ENCODE measurements at places on chromosomes 5 and 9. TPM values are rescaled to one million over a fixed set of nuclear protein-coding genes. Genes with fewer than 3 reads are reported as not detected.

DNA sequence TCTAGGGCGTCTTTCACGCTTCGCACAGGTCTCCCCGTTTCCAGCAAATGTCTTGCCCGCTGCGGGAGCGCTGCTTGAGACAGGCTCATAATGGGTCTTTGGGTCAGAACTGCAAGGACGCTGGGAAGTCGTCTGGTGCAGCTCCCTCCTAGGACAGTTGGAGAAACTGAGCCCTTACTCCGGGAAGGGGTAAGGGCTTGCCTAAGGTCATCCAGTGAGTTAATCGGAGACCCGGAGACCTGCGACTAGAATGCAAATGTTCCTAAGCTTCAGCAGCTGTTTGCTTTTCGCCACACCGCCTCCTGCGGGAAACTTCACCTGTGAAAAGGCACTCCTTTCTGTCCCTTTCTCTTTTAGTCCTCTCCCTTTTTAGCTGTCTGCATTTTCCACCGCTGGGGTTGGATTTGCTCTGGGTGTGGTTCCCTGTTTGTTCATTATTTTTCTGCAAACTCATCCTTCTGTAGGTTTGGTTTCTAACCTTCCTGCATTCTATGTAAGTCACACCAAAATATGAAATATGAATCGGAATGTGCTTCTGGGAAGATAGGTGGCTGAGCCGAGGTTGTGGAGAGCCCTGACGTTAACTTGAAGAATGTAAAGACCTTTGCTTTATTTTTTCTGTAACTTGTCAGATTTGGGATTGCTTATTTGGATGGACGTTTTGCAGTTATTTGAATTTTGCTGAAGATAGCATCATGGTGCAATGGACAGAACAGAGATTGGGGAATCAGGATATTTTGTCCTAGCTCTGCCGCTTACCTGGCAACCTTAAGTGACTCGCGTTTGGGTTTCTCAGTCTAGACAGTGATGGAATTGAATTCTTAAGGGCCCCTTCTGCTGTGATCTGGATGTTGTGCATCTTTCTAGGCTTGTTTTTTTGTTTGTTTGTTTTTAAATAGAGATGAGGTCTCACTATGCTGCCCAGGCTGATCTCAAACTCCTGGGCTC is 909 bp downstream of the SLC36A1 start:
- peak; percentile 86 for DNase-seq

DNA sequence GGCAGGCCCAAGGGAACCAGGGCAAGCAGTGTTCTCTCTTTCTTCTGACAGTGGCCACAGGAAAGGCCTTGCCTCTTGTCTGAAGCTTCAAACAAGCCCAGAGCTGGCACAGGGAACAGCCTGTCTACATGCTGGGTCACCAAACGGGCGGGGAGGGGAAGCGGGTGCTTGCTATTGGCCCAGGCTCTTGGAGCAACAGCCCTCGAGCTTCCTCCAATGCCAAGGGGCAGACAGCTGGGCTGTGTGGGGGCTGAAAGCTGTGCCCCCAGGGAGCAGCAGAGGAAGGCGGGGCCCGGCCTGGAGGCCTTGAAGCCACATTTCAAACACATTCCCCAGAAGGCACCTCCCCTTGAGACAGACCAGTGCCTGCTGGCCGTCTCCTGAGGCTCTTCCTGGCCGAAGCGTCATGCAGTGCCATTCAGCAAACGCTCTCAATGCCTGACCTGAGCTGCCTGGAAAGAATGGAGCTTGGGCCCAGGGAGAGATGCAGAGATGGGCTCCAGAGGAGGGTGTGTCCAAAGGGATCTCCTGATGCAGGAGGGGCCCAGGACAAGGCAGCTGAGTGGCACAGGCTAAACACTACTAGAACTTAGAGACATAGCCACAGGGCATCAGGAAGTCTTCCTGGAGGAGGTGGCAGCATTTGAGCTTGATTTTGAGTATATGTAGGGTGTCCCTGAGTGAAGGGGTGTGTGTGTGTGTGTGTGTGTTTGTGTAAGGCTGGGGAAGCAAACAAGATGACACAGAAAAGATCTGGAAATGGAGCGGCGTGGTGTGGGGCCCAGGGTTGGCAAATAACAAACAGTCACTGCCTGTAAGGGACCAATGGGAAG is 2.5 kb downstream of the FIBCD1 start:
- DNase-seq: no peak

DNA sequence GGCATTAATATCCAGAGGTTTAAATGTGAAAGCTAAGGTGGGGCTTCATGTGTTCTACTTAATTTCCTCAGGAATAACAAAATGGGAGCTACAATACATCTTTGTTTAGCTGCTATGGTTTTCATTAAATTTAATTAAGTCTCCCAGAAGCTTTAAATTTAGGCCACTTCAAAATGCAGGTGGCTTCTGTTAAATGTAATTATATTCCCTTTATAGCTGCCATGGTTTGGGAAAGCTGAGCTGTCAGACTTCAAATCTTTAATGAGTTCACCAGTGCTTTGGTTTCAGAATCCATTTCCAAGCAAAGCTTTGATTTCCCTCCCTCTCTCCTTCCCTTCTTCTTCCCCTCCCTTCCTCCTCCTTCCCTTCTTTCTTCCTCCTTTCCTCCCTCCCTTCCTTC is 58.4 kb upstream of the FAM170A start:
- no peak for DNase-seq

DNA sequence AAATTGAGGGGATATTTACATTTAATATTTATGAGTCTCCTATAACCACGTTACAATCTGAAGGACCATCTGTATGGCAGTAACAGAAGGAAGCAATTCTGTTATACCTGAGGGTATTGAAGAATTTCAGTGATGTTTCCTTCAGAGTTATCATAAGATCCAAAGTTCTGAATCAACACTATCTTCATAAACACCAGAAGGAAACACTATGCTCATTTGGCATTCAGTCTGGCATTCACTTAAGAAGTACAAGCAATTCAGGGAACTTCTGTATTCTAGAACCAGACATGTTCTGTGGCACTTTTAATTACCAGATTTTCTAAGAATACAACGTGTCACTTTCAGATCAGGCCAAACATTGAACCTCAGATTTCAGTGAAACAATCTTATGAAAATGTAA is 9.6 kb downstream of the DAB2 start:
- no peak for DNase-seq

- DNase-seq: no peak
These were observed 247.1 kb downstream of the EBF1 start for GRCh38 chr5:158852622-158853021.

GRCh38 chr9:70746760-70747159 is 332.3 kb upstream of the KLF9 start:
- DNase-seq: no peak

DNA sequence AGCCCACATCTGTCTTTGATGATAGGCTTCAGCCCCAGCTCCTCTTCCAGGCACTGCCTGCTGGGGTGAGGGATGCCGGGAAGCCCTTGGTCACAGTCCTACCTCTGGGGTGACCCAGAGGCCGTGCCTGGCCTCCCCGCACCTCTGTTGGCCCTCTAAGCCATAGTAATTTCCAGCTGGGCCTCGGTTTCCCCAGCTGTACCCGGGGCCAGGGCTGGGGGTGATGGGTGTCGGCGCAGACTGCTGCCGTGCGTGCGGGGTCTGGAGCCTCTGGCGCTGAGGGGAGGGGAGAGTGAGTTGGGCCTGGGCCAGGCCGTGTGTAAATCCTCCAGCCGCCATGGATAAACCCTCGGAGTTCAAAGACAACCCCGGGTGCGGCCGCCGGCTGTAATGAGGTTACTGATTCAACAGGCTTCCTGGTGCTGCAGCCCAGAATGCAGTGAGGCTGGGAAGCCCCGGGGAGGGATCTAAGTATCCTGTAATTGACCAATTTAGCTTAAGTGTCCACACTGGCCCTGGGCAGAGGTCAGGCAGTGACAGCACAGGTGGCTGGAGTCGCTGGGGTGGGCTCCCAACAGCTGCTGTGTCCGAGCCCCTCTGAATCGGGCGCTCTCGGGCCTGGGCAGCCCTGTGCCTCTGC is 7.1 kb downstream of the RXRA start:
- no peak for DNase-seq

GRCh38 chr5:109275919-109276318 is 133.9 kb downstream of the PJA2 start:
- no peak for DNase-seq

GRCh38 chr5:51846015-51846414 is 462.8 kb downstream of the ISL1 start:
- DNase-seq: no peak

- DNase-seq: no peak
These were observed 80.1 kb upstream of the ALDH1B1 start for GRCh38 chr9:38312406-38312805.

DNA sequence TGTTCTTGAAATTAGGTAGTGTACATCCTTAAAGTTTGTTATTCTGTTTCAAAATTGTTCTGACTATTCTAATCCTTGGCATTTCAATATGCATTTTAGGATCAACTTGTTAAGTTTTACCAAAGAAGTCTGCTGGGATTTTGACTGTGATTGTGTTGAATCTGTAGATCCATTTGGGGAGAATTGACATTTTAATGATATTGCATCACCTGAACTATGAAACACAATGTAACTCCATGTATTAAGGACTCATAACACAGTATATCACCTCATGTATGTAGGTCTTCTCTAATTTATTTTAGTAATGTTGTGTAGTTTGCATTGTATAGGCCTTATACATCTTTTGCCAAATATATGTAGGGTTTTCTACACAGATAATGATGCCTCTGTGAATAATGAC is 77.8 kb downstream of the RALGPS1 start:
- DNase-seq: no peak

DNA sequence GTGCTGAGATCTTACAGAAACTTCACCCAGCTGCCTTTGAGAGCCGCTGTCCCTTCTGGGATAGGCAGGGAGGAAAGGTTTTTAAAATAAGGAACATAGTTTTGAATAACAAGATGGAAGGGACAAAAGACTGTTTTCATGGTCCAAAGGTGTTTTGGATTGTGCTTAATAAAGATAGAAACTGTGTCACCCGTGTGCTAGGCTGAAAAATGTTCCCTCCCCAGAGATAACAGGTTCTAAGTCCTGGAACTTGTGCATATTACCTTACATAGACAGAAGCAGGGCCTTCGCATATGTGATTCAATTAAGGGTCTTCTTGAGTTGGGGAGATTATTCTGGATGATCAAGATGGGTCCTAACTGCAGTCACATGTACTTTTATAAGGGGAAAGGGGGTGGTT is 1.9 kb upstream of the CEMIP2 start:
- no peak for DNase-seq

DNA sequence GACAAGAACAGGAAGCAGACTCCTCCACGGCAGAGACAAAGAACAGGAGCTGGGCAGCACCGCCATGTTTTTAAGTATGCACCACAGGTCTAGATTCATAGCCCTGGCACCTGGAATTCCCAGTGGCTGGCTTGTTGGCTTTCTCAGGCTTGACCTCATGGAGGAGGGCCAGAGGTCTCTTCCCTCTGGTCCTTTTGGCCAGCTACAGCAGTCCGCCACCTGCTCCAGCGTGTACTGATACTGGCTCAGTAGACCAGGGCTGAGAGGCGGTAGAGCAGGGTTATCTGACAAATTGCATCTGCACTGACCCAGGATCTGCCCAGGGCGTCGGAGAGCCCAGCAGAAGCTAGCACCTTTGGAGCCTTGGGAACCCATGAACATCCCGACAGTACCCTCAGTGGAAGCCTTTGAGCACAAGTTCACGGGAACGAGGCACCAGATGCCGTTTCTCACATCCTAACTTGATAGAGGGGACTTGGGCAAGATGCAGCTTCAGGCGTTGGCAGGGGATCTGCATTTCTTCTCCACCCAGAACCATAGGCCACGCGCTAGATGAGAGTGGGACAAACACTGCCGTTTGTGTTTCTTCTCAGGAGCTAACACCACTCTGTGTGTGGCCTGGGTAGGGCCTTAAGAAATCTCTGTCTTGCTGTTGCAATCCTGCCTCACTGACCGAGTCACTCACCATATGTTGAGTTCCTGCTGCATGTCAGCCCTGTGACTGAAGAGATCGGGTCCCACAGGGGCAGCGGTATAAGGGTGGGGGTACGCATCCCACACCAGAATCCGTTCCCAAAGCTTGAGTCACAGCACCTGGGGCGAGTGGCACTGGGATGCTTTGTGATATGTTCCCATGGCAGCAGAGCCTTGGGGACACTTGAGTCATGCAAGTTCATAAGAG is 90.3 kb upstream of the OTULINL start:
- DNase-seq: peak; percentile 76

DNA sequence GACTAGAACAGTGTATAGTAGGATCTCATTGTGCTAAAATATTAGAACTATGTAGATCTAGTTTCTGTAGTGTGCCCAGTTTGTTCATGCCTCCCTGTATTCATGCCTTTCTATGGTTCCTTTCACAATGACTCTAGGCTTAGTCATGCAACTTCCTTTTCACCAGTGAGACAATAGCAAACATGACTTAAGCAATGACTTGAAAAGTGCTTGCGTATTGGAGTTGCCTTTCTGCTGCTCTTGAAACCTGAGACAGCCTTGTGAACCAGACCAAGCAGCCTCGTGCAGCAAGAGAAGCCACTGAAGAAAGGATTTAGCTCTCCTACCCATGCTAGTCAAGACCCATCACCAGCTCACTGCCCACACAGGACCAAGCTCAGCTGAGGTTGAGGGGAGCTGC is 294.5 kb upstream of the TAS2R1 start:
- DNase-seq: no peak

- DNase-seq: no peak
These were observed 50.6 kb downstream of the C5orf15 start for GRCh38 chr5:133917785-133918184.

DNA sequence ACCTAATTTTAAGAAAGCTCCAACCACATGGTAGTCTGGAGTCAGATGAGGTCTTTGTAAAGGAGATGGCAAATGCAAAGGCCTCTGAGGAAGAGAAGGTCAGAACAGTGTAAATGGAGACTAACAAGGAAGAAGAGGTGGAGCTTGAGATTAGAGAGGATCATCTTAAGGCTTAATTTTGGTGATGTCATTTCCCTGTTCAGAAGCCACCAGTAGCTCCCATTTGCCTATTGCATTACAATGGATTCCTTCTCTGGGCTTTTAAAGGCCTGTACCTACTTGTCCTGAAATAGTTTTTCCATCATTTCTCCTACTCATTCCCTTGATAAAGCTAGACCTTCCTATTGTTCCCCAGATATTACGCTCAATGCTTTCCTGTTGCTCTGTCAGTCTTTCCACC is 16.1 kb downstream of the PCSK5 start:
- DNase-seq: no peak

DNA sequence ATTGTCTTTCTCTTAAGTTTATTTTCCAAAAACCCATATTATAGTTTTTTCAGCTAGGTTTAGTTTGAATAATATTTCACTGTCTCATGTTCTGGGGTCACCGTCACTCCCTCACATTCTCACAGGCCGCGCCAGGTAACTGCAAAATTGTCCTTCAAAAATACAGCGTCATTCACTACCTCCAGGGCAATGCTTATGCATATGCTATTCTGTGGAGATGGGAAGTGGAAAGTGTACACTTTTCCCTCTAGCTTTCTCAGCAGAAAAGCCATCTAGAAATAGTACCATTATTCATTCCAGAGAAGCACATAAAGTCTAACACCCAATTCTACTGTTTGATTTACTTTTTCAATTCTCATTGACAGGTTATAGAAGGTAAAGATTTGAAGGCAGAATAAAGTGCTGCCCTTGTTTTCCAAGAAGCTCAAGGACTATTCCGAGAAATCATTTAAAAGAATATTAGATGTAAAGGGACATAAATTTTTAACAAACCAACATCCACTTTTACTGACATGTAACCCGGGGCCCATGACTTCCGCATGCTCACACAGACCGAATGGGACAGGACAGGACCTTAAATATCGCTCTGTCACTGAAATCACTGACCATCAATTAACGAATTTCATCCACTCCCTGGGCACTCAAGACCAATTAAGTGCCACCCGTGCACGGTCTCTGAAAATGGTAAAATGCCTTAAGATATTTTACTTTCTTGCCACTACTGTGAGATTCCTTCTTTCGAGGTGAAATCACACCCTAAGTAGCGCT is 720 bp downstream of the NUDT12 start:
- DNase-seq: no peak

Gene ZNF474
- total RNA-seq: 0.15 TPM

Gene CMBL
- total RNA-seq: 3.2 TPM

Gene LCP2
- total RNA-seq: 5.7 TPM

Gene PARP8
- 5.3 TPM for total RNA-seq

Gene RPL12
- total RNA-seq: 2,461 TPM

All from lower leg skin (tissue), 4 donors.